ENCODE measurements at places on chromosomes 13 and 19.

- DNase-seq: no peak
Measured at GRCh38 chr13:96403651-96404050, 313.7 kb downstream of the HS6ST3 start.

- no peak for DNase-seq
Measured at GRCh38 chr19:29311191-29311790, 98.3 kb upstream of the UQCRFS1 start.

GRCh38 chr13:98541191-98541590, 35.7 kb downstream of the STK24 start:
- DNase-seq: no peak

DNA sequence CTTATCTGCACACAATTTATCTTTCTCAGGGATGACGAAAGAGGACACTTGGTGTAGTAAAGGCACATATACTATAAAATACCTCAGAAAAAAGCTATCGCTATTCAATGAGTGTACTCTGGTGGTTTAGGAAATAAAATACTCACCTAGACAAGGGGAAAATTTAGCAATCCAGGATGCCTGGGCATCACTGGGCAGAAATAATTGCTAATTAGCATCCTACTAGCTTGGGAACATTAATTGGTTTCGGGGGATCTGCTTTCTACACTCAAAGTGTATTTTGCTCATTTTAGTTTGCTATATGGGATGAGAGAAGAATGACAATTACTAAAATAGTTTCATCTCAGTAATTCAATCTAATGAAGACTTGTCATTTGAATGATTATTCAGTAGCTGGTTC, 60.3 kb downstream of the OLFM4 start:
- DNase-seq: no peak

- peak; percentile 48 for DNase-seq
Measured at GRCh38 chr19:2552859-2553258, 76.9 kb downstream of the GADD45B start.

DNA sequence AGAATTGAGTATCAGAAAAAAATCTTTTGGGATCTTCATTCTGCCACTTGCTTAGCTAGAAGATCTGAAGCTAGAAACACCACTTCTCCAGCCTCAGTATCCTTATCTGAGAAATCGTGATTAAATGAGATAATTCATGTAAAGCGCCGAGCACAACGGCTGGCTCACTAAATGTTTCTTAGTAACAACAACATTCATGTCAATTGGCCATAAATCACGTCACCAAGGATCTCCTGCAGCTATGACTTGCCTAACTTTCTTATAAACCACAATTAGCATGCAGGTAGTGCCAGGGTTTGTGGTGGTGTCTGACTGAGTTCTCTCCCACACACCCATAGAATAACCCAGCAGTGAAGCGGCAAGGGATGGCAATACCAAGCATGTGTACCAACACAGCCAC, 501.3 kb downstream of the EFNB2 start:
- DNase-seq: no peak

GRCh38 chr13:51478418-51479198, 25.8 kb upstream of the INTS6 start:
- DNase-seq: no peak

- DNase-seq: no peak
Measured at GRCh38 chr19:57027360-57027759, 92.4 kb upstream of the USP29 start.

DNA sequence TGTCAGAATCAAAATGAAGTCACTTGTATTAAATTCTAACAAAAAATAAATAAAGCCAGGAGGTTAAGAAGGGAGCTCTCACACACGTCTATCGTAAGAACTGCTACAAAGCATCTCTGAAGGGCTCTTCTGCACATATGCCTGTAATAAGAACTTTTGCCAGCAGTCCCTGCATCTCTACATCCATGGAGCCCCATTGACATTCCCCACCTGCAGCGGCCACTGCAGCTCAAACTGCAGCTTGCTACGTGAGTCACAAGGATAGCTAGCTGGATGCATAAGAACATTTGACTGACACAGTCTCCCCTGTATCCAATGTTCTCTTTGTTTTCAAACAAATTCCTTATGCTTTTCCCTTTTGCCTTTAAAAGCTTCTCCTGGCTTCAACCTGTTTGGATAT, 68.3 kb downstream of the DNAJC3 start:
- no peak for DNase-seq

GRCh38 chr13:88764103-88764502, 1092.9 kb downstream of the SLITRK5 start:
- no peak for DNase-seq

DNA sequence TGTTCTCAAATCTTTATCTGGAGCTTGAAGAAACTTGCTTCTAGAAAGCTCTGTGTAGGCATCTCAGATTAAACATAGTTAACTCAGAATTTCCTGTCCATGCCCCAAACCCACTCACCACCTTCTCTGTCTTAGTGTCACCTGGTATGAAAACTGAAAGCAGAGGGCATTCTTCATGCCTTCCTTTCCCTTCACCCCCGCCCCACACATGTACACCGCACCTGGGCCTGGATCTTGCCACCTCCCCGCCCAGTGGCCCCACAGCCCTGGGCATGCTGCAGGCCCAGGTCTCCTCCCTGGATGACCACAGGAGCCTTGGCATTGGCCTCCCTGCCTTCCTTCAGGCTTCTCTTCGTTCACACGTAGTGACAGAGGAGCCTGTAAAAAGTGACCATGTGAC, 15.8 kb downstream of the CFAP97D2 start:
- DNase-seq: no peak

DNA sequence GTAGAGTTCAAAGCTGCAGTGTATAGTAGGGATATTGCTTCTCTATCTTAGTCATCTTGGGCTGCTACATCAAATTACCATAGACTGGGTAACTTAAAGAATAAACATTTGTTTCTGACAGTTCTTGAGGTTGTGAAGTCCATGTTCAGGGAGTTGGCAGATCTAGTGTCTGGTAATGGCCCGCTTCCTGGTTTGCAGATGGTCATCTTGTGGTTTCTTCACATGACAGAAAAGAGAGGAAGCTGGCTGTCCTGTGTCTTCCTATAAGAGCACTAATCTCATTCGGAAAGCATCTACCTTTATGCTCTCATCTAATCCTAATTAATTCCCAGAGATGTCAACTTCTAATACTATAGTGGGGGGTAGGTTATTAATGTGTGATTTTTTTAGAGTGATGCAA, 6.2 kb downstream of the ZNF763 start:
- DNase-seq: no peak

DNA sequence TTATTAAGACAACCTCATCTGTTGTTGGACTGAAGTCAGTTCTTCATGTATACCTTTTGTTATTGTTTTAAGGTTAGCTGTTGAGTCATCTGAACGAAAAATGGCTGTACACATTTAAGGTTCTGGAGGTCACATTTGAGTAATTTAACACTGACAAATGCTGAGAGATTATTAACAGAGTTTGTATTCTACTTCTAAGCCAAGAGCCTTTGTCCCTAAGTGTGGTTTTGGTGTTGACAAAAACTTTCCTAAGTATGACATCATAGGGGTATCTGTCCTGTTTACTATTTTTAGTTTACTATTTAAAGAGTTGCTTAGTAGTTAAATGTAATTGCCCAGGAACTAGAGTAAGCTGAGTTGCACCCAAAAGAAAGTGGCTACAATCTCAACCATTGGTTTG, 71.9 kb downstream of the CDK8 start:
- no peak for DNase-seq

DNA sequence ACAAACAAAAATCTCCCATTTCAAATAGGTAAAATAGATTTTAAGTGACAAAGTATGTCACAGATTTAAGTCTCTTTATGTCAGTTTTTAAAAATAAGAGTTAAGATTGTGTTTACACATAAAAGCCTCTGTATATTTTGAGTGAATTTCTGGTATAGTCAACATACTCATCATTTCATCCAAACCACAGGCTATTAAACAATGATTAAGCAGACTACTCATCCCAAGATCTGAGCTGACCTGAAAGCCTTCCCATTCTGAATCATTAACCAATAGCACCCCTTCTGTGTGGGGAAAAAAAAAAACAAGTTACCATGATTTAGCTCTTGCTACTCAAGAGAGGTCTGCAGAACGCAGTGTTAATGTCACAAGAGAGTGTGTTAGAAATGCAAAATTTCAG, 284.4 kb upstream of the NBEA start:
- no peak for DNase-seq

DNA sequence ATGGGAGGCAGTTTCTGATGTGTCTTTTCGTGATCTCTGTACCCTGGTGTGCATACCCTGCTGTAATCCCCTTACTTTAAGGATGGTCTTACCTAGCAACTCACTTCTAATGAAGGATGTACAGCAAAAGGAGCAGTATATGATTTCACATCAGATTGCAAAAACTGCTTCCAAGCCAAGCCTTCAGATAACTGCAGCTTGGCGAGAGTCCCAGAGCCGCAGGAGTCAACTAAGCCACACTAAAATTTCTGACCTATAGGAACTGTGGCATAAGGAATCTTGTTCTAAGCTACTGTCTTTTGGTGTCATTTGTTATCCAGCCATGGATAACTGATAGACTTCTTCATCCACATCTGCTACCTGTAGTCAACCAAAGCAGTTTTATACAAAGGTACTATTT, 496.7 kb downstream of the GPC6 start:
- no peak for DNase-seq

GRCh38 chr13:76871432-76871831, 14.8 kb downstream of the KCTD12 start:
- no peak for DNase-seq

DNA sequence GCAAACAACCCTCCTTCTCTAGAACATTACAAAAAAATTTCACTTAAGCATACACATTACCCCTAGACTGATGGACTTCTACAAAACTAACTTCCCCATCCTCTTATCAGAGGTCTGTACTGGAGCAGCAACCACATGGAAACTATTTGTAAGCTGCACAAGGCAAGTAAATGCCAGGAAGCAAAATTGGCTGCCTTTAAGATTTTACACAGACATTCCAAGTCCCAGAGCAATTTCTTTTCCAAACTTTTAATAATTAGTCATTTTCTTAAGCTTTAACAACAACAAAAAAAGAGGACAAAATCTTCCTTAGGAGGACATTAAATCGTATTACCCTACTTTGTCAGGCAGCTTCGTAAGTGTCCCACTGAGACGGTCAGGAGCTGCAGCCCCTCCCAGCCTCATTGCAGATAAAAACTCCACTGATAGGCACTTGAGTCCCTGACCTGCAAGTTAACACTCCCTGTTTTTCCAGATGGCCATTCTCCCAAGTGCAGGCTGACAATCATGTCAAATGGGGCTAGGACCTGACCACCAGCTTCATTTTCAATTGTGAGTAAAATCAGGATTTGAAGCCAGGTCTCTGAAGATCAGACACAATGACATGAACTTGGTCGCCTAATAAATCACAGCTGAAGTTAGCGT, 680.1 kb downstream of the DIAPH3 start:
- DNase-seq: no peak

GRCh38 chr19:38737281-38737865, 6.9 kb downstream of the CAPN12 start:
- no peak for DNase-seq

DNA sequence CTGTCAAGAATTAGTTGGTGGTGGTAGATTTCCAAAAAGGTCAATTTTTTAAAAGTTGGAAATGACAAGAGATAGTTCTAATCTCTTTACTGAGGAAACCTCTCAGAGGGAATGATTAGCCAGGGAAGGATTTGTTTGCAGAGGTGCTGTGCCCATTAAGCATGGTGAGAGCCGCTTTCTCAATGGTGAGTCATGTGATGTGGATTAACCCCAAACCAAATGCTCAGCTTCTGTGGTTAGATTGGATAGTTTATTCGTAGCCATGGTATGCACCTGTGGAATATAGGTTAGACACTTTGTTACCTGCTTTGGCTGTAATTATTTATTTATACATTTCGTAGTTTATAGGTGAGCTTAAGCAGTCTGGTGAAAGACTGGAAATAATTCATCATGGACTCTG, 7.1 kb downstream of the HNRNPM start:
- no peak for DNase-seq

DNA sequence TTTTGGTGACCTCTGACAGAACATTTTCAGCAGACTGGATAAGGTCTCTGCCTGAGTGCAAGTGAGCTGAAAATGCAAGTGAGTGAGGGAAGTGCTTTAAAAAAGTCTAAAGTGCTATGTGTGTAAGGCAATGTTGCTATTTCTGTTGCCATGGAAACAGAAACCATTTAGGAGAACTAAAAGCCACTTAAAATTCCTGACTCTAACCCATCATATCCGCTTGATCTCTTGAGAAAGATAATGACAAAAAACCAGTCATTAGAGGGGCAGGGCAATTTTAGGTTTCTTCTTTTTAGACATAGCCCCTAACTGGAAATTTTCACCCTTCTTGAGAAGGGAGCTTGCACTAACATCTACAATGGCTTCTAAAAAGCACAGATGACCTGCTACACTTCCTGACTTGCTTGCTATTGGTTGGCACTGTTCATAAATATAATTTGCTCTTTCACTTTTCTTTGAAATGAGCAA, at the start of gene CYSLTR2:
Gene CYSLTR2, plus strand, starts transcription at position 458 of the 468 bp plus-strand sequence. CDS start 52,889 bp downstream, outside the sequence.
- DNase-seq: peak; percentile 42

GRCh38 chr13:113739527-113740285, 19.3 kb upstream of the TMEM255B start:
- no peak for DNase-seq

Measured in CD4-positive, alpha-beta T cell treated with Interferon gamma for 1 hour (primary cell).